NCI-H2107 (cell line): ENCODE measurements at places on chromosomes 5 and 9.

DNA sequence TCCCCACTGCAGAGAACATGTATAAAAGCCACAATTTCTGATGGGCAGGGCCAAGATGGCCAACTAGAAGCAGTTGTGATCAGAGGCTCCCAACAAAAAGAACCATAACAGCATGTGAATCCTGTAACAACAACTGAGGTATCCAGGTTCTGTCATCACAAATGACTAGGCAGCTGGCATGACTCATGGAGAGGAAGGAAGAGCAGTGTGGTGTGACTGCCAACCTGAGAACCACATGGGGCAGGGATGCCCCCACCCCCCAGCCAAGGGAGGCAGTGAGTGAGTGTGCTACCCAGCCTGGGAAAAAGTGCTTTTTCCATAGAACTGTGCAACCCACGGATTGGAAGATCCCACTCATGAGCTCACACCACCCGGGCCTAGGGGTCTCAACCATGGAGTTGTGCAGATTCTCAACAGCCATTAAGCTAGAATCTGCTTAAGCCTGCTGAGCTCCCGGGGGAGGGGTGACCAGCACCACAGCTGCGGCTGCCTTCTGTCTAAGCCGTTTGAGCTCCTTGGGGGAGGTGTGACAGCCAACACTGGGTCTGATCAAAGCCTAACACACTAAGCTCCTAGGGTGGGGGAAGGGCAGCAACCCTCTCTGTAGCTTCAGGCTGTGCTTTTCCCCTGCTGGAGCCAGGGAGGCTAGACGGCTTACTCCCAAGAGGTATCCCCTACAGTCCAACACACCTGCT is 80.1 kb upstream of the DMAC1 start:
- DNase-seq: no peak

DNA sequence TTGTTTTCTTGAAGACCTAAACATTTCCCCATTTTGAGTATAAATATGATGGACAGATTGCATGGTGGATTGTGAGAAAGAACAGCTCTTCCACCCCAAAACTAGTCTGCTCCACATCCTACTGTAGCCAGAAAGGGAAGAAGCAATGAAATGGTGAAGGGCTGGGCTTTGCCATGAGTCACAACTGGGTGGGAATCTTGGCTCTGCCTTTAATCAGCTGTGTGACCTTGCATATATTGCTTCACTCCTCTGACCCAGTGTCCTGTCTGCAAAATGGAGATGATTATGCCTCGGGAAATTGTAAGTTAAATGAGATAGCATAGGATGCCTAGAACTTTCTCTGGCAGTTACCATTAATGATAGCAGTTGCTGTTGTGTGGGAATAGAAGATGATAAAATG is 101.9 kb downstream of the PDE8B start:
- no peak for DNase-seq

GRCh38 chr5:35094948-35095347 is 47.2 kb upstream of the AGXT2 start:
- DNase-seq: no peak

- DNase-seq: no peak
Observed at GRCh38 chr9:114149181-114149580, 6.2 kb upstream of the COL27A1 start.

DNA sequence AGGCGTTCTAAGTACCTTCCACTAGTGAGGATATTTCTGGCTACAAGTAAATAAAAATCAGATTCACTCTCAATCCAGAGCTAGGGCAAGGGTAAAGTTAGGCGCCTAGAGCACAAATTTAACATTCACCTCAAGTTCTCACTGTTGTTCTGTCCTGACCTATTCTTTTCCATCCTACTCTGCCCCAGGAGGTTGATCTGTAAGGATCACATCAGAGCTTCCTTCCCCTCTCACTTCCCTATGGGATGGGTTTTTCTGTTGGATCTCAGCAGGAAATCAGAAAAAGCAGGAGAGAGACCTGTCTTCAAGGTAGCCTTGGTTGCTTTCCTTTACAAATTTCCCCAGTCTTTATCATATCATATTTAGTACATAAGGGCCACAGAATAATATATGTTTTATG is 316.7 kb downstream of the GABRG2 start:
- DNase-seq: no peak

- no peak for DNase-seq
Observed at GRCh38 chr5:124433170-124433569, 313.3 kb downstream of the ZNF608 start.

DNA sequence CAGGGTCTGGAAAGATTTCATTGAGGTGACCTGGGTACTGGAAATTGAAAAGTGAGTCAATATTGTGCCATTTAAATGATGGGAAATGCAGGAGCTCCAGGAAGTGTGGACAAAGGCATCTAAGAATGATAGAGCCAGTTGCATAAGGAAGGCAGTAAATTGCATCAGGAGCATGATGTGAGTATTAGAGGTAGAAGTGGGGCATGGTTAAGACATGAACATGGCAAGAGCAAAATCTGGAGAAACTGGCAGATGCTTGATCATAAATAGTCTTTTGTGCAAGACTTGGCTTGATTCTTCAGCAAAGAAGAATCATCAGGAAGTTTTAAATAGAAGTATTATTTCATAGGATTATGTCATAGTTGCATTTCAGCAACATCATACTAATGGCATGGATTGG is 157.4 kb upstream of the PUM3 start:
- DNase-seq: no peak

DNA sequence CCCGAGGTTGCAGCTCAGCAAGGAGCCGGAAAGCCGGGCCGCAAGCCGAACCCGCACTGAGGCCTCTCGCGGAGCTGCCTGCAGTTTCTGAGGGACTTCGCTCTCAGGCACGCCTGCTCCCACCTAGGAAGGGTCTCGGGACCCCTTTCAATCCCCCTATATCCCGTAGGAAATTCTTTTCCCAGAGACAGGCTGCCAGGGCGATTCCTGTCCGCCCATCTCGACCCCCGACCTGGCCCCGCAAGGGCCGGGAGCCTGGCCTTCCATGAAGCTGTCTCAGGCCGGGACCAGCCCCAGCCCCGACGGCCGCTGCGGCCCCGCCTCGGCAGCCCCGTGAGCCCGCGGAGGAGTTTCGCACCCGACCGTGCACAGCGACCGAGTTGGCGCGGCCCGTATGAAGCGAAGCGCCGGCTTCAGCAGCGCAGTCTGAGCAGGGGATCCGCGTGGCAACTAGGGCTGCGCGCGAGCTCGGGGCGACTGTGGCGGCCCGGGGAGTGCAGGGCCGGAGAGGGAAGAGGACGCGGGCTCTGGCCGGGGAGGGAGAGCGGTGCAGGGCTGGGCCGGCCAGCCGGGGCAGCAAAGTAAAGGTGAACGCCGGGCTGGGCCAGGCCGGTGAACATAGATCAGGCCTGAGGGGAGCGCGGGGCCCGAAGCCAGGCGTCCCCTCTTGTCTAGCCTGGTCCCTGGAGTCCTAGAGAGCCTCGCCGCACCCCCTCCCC is 977 bp upstream of the PRDM12 start:
- no peak for DNase-seq

DNA sequence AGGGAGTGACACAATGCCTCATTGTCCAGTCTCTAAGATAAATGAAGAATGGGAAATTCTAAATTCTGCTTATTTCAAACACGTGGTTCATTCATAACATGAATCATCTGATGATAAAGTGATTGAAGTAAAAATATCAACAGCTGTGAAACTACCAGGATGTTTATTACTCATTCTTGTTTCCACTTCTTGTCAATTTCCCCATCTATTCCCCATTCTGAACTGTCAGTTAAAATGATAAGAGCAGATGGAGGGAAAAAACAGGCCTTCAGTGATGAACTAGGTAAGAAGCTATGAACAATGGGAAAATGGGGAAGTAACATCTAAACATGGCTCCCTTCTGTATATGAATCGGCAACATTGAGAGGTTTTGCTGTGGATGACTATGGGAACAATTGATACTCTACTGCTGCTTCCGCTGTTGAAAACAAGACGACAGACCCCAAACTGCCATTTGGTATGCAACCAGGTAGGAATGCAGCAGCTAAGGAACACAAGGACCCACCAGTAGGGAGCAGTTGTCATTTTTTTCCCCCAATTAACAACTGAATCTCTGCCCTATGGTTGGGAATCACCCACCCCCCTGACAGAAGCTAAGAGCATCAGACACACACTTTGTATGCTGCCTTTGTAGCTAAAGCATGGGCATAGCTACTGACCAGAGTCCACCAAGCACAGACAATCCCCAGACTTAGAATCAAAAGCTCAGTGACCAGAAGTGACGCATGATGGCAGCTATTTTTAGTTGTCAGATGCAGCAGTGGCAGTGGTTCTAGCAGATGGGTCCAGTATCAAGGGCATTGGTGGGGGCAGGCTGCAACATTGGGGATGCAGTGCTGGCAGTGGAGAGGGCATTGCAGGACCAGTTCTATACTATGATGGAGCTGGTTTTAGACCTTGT is 52.9 kb upstream of the ZNF366 start:
- DNase-seq: no peak

GRCh38 chr9:134959126-134959970 is 41.6 kb upstream of the FCN1 start:
- DNase-seq: no peak

DNA sequence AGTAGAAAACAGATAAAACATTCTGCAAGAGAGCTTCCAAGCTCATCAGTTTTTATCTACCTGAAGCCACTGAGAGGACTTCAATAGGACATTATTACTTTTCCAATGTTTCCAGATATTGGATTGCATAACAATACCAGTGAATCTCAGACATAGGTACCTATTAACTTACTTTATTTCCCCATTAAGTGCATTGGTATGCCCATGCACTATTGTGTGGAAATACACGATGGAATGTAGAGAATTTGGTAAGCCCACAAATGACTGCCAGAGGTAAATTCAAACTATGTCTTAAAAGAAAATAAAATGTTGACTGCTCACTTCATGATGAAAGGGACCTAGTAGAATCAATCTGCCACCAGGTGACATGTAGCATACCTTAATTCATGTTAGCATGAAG is 48.1 kb upstream of the PRR16 start:
- DNase-seq: no peak

GRCh38 chr5:119402081-119402480 is 46.3 kb downstream of the TNFAIP8 start:
- no peak for DNase-seq

GRCh38 chr5:167453246-167454030 is 838.0 kb upstream of the WWC1 start:
- no peak for DNase-seq

DNA sequence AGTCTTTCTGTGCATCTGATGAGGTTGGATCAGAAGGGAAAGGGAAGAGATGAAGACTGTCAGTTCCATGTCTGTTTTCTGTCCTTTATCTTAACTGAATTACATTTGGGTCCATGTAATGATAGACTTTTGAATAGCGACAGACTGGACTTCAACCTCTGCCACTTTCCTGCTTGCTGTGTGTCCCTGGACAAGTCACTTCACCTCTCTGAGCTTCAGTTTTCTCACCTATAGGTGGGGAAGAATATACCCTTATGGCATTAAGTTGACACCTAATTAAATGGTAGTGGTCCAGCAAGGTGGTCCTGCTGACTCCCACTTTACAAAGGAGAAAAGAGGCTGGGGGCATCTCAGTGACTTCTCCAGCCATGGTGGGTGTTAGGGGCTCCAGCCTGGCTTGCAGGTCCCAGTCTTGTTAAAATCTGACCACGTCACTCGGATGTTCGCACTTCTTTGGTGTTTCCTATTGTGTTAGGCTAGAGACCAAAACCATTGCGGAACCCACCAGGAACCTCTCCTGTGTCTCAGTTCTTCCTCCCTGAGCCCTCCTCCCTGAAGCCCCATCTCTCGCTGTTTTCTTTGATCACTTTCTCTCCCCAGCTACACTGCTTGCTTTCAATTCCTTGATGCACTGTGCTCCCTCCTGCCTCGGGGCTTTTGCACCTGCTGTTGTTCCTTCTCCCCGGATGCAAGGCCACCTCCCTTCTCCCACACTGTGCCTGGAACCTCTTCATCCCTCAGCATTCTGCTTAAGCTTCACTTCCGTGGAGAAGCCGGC is 256.5 kb downstream of the NSG2 start:
- DNase-seq: no peak

DNA sequence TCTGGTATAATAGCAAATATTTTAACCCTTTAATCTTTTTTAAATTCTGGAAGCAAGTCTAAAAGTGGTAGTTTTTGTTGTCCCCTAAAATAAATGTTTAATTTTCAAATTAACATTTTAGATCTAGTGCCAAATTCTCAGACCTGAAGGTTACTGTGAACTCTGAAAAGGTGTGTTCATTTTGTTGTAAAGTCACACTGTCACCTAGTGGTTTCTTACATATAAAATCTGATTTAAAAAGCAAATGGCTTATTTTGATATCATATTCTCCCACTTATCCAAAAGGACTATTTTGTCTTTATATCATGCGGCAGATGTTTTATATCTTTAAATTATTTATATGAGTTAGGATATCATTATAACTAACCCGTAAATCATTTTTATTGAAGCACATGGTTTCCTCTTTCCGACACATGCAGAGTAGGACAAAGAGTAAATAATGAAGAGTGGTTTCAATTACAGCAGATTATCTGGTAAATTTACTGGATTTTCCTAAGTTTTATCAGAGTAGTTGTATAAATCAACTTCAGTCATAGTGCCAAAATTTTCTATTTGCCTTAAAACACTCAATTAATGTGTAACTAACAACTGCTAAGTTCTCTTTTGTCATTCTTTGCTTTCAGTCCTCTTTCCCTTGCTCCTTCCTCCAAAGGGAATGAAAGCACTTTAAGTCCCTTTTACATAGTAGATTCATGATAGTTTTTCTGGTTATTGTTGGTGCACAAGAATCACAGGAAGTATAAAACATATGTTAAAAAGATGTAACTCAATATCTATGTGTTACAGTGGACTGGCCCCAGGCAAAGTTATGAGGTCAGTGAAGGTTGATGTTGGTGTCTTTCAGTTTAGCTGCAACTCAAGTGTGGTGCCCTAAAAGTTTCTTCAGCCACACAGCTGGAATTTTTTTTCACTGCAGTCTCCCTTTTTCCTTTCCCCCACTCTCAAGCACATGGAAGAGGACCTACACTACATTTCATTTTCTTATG is 189.6 kb downstream of the COX7C start:
- no peak for DNase-seq

GRCh38 chr5:122871661-122872060 is 26.2 kb downstream of the SNX24 start:
- no peak for DNase-seq

- no peak for DNase-seq
Observed at GRCh38 chr9:133252301-133253020, 22.5 kb downstream of the ABO start.

DNA sequence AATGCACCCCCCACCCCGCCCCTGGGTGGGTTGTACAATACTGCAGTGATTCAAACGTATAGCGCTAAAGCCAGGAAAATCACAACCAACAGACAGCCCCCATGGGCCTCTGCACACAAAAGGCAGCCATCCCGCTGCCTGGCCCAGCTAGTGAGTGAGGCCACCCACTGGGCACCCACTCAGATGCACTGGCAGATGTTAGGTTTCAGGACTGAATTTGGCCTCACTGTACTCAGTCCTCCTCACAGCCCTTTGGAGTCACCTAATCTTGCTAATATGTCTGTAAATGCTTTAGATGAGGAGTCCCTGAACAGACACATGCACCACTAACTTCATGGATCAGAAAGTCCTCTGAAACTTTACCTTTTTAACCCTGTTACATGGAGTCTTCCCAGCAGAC is 87.7 kb downstream of the FSTL4 start:
- no peak for DNase-seq
